Activated naive CD8-positive, alpha-beta T cell treated with anti-CD3 and anti-CD28 coated beads, Interleukin-2, amount 10 ng/mL, durations not matched to agents 7 days and 5 days (primary cell): ENCODE measurements at places on chromosomes 2 and 18. TPM values are rescaled to one million over a fixed set of nuclear protein-coding genes. Genes with fewer than 3 reads are reported as not detected.
A peak's percentile ranks its signal among the peaks of the same experiment; 100 is the strongest.

ABCB11 gene
- total RNA-seq: not detected

LRRTM1 gene
- not detected for total RNA-seq

IL1R1 gene
- not detected for total RNA-seq

GRCh38 chr2:215031321-215031720 is 107.1 kb downstream of the ABCA12 start:
- DNase-seq: no peak

DNA sequence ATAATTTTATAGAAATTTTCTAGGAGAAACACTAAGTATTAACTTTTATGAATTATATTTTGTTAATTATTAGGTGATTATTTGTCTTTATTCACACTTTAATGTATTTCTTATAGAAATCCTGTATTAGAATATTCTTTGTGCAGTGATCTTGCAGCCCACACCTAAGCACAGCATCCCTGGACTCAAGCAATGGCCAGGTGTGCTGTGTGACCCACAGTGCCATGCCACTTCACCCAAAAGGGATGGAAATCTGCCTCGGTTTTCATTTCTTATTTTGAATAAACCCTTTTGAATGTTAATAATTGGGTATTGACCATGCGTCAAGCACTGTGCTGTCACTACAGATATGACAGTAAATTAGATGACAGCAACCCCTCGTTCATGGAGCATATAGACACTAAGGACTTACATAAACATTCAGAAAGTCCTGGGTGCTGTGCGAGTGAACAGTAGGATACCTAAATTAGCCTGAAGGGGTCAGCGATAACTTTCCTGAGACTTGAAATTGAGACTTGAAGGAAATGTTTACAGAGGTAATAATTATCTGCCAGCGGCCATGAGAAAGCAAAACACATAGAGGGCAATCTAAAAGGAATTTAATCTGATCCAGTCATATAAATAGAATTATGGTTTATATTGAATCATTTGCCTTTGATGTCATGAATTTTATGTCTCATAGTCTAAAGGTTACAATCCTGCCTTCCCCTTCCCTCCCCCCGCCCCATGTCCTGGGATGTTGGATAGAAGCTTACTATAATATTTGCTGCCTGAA is 52.7 kb upstream of the CALCRL start:
- no peak for DNase-seq

DNA sequence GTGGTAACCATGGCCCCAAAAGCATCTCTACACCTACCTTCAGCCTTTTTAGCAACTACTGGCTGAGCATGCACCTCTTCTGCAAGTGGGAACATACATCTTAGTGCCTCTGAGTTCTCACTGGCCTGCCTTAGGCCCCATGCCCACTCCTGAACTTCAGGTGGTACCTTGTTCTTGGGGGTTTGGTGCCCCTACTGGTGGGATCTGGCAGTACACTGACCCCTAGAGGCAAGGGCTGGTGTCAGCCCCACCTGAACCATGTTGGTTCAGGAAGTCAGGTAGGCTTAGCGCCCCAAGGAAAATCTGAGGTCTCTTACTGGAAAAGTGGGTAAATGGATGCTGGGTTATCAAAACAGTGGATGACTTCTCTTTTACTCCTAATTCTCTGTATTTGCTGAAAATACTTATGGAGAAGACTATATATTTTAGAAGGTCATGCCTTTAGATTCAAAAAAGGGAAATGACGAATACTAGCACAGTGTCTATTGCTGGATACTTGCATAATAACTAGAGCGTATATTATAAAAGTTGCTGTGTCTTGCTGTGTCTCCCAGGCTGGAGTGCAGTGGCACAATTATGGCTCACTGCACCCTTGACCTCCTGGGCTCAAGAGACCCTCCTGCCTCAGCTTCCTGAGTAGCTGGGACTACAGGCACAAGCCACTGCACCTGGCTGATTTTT is 84.6 kb downstream of the RAB31 start:
- DNase-seq: peak; percentile 40

DNA sequence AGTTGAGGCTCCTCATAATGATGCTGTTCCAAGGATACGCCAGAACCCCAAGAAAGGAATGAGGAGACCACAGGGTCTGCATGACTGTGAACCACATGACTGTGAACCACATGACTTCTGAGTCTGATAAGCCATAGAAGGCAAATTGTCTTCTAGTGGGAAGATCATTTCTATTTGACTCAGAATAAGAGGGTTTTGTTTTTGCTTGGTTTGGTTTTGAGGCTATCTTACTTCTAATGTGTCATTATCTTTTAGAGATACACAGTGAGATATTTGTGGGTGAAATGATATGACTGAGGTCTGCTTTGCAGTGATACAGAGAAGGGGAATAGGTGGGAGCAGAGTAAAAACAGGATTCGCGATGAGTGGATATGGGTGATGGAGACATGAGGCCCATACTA is 28.9 kb upstream of the BCL2L11 start:
- no peak for DNase-seq

- no peak for DNase-seq
Observed at GRCh38 chr18:56489893-56490292, 148.5 kb downstream of the TXNL1 start.

GRCh38 chr2:62826141-62826540 is 120.6 kb downstream of the EHBP1 start:
- DNase-seq: no peak

DNA sequence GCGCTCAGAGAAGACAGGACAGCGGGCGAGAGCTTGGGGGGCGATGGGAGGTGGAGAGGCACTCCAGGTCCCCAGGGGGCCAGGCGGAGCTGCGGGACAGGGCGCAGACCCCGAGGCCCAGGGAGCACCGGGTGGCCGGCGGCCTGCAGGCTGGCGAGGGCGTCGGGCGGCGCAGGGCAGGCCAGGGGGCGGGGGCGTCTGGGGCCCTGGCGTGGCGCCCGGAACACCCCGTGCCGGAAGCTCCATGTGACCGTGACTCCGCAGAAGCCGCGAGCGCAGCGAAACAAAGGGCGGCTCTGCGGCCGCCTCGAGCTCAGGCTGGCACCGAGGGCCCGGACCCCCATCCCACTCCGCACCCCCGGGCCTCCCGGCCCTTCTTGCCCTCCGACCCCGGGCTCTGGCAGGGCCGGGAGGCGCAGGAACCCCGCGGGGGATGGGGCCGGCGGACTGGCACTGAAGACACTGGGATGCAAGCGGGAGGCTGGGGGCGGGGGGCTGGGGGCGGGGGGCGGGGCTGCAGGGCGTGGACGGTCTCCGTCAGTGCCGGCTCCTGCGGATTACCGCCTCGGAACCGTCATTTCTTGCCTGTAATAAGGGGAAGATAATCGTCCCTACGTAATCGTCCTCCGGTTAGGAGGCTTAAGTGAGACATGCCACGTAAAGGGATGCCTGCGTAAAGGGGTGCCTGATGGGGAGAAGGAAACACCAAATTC is 19.1 kb downstream of the SH2D6 start:
- peak; percentile 80 for DNase-seq

DNA sequence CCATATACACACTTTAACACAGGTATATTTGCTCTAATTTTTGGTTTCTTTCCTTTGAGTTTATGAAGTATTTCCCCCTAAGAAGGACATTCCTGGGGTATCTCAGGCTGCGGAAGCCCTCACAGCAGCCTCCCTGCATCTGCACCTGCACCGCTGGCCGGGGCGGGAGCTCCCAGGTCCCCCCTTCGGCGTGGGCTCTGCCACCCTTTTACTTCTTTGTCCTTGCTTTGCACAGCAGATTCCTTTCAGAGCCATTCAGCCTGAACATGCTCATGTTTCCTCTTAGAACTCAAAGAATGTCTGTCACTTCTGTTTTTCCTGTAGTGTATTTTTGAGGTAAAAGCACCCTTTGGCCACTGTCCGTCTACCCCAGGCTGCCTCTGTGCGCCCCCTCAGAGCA is 146.5 kb downstream of the SNTG2 start:
- DNase-seq: no peak

DNA sequence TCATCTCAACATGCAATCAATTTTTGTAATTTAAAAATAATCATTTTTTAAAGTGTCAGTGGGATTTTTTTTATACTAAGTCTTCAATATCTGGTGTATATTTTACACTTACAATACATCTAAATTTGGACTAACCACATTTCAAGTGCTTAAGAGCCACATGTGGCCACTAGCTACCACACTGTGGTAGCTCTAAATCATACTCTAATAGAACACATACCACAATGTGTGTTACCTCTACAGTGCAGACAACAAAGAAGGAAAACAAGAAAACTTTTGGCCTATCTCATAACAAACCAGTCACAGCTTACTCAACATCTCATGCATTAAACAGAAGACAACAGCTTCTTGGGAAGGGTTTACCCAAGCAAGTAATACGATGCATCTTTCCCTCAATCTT is 24.5 kb downstream of the PIAS2 start:
- no peak for DNase-seq

DNA sequence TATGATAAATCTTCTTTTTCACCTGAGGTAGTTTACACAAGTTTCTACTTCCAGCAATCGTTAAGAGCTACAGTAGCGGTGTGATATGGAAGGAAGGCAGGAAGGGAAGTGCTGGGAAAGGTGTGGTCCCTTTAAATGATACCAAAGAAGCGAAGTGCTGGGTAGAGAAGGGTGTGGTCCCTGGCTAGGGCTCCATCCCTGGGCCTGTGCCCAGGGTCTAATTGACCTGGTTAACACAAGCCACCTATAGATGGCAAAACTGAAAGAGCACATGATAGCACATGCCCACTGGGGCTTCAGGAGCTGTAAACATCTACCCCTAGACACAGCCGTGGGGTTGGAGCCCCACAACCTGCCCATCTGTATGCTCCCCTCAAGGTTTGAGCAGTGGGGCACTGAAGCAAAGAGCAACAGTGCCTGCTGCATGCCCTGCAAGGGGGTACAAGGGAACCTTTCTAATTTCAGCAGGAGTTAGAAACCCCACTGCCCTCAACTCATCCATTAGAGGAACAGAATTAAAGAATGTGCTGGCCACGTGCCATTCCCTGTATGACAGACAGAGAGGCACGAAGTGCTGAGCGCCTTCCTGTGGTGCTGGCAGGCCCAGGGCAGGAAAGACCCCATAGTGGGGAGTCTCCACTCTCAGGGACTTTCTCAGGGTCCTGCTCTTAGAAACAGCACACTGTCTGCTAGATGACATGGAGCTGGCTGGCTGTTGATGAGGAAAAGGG is 153.1 kb upstream of the LMAN1 start:
- no peak for DNase-seq

GRCh38 chr2:228869636-228870264 is 401.3 kb downstream of the PID1 start:
- DNase-seq: no peak

DNA sequence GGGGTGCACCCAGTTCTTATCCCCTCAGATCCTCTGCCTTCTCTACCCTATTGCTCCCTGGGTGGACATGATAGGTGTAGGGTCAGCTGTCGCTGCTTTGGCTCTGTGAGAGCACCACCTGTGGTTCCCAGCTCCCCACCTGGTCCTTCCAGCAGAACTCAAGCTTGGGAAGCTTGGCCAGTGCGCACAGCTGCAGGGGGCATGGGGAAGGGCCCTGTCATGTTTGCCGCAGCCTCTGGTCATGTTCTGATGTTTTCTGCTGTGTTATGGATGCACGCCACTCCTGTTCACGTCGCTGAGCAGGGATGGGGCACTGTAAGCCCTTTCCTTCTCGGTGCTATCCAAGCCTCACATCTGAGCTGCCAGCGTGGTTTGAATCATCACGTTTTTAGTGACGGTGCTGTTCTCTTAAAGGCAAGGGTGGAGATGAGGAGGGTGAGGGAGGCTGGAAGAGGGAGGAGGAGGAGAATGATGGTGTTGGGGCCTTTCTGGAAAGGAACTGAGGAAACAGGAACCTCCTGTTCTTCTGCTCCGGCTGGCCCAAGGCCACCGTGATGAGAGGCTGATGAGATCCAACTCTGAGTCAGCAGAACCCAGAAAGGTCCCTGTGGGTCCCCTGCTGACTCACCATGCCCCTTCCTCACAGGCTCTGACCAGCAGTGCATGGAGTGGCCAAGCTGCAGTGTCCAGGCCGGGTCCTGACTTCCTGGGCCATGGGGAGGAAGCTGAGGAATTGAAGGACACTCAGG is 78.0 kb downstream of the LIPG start:
- DNase-seq: no peak

DNA sequence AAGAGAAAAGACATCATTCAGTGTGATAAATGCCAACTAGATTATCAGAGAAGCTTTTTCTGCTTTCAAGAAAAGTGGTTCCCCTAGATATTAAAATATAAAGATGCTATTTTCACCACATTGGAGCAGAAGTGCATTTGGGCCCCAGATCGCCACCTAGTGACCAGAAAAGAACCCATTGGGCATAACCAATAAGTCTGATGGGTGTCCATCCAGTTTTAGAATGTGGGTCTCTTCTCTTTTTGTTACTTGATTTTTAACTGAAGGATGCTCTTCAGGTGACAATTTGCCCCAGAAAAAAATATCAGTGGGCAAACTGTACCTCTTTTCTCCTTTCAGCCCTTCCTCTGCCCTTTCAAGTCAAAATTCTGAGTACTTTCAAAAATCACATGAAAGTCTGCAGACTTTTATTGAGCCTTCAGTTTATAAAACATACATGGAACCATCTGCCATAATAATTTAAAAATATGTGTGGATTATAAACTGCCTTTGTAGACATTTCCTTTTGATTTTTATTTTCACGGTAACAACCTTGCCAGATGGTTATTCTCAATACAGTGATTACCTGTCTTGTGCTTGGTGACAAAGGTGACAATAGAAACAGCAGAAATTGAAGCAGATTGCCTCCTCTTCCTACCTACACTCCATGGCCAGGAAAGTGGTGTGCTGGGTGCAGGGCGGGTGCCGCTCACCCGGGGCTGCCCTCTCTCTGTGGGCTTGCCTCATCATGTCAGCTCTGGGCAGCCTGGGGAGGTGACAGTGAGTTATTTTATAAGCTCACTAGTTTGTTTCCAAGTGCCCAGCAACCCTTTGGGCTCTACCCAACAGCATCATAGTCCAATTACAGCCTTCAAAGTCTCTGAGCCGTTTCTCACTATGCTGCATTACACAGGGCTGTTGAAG is 124.5 kb downstream of the DCDC2C start:
- DNase-seq: no peak

GRCh38 chr18:30177056-30177455 is 865.5 kb downstream of the DSC3 start:
- no peak for DNase-seq

DNA sequence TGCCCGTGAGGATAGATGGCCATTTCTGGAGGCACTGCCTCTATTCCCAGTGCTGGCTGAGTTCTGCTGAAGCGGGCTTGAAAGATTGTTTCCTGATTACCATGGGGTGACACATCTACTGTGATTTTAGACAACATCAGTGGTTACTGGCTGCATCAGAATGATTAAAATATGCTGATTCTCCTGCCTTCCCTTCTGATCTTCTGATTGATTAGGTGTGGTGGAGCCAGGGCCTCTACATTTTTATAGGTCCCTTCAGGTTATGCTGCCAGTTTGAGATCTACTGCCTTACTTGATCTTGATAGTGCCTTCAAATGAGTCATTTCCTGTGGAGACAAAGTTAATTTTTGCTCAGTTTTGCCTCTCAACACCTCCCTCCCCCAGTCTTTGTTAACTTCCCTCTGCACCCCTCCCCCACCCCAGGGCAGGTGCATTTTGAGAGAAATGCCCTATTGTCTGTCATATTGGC is 31.6 kb upstream of the SNORC start:
- peak; percentile 53 for DNase-seq

GRCh38 chr2:159860581-159861310 is 62.7 kb upstream of the CD302 start:
- DNase-seq: no peak
